ENCODE measurements at places on chromosomes 5 and 9.

DNA sequence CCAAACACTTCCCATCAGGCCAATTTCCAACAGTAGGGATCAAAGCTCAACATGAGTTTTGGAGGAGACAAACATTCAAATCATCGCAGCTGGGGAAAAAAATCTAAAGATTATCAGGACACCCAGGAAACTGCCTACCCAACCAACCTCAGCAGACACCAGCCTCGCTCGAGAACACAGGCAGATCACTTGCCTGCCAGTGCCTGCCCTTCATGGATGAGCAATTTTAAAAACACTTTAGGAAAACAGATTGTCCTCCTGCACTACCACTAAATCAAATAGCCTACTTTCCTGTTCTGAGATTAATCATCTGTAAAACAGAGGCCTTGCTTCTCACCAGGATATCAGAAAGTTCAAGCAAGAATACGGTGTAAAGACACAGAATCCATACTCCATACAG lies 14.7 kb upstream of the TMEM174 start:
- DNase-seq = no peak

- DNase-seq = no peak
Measured at GRCh38 chr5:75242067-75242466, 5.4 kb upstream of the ANKRD31 start.

DNA sequence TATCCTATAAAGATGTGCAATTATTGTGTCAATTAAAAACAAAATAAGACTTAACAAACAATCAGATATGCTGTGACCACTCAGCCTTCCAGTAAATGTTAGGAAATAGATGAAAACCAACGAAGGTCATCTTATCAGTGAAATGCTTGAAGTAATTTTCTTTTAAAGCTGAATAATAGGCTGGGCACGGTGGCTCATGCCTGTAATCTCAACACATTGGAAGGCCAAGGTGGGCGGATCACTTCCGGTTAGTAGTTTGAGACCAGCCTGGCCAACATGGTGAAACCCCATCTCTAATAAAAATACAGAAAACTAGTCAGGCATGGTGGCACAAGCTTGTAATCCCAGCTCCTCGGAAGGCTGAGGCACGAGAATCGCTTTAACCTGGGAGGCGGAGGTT lies 31.2 kb downstream of the NLN start:
- no peak for DNase-seq

DNA sequence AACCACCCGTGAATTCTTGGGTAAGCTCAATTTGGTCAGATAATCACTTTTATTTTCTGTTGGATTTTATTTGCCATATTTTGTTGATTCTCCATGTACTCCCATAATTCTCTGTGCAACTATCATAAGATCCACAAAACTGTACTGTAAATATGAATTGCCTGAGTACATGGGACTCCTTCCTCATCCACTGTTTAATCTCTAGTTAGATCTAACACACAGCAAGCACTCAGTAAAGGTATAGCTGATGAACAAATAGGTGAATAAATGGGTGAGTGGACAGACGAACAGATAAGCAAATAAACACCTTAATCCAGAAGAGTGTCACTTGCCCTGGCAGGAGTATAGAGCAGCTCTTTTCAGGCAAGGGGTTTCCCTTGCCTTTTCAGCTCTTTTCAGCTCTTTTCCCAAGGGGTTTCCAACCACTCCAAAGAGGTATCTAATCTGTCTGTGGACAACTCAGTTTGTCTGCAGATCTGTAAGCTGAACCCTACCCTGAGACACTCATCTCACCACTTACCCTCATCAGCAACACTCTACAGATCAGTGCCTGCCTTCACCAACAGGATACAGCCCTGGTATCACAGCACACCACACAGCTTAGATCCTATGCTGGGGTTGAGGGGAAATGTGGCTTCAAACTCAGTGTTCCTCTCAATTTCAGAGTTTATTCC lies 51.2 kb downstream of the SIL1 start:
- no peak for DNase-seq

- no peak for DNase-seq
Measured at GRCh38 chr9:7174884-7175283, 417.1 kb downstream of the KDM4C start.

GRCh38 chr9:22514871-22515270 lies 68.2 kb downstream of the DMRTA1 start:
- DNase-seq = no peak

- DNase-seq = no peak
Measured at GRCh38 chr9:131312822-131313770, 23.6 kb downstream of the PLPP7 start.

GRCh38 chr9:68705531-68706362 lies 707 bp downstream of the PIP5K1B start:
- peak; percentile 6 for DNase-seq

- DNase-seq = peak; percentile 61
Measured at GRCh38 chr9:92492781-92493401, 10.6 kb upstream of the ASPN start.

- DNase-seq = no peak
Measured at GRCh38 chr5:173457482-173457881, 129.3 kb upstream of the STC2 start.

DNA sequence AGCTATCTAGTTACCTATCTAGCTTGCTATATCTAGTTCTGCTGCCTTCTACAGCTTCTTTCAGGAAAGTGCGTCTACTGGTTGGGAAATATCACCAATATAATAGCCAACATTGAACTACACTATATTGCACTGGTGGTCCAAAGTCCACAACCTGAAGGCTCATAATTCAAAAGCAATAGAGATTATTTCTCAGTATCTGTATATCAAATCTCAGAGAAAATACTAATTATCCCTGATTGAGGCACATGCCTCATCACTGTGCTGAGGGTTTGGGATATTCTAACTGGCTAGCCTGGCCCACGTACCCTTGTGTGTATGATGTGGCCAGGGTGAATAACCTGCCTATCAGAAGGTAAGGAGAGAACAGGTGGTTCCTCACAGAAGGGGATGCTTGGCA lies 53.8 kb downstream of the SH3RF2 start:
- no peak for DNase-seq

- DNase-seq = no peak
Measured at GRCh38 chr5:172455511-172456061, 1.3 kb upstream of the SH3PXD2B start.

GRCh38 chr9:95148208-95148520 lies 169.3 kb downstream of the FANCC start:
- DNase-seq = no peak

DNA sequence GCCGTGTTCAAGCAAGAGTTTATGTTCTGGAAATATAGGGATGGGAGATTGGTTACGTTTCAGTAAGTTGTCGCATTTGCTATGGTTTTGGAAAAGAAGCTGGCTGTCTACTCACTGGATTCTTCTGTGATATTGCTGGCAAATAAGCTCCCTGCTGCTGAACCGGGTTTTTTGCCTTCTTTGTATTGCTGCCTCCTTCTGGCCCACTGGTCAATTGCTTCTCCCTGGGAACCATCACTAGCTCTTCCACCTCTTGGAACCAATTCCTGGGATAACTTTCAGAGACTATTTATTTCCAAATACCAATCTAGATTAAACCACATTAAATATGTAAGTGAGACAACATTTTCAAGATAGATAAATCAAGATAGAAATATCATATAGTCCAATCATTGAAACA lies 43.0 kb downstream of the NUDT12 start:
- no peak for DNase-seq

DNA sequence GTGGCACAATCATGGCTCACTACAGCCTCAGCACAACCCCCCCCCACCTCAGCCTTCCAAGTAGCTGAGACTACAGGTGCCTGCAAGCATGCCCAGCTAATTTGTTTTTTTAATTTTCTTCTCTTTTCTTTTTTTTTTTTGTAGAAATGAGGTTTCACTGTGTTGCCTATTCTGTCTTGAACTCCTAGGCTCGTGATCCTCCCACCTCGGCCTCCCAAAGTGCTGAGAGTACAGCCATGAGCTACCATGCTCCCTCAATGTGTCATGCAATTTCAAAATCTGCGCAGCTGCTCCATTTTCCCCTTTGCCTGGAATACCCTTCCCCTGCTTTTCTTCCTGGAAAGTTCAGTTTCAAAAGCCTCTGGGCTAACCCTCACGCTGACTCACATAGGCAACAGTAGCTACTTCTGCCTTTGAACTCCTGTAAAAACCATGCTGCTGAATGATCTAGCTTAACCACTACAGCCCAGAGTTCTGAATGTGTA lies 71.0 kb upstream of the IL7R start:
- no peak for DNase-seq

- DNase-seq = no peak
Measured at GRCh38 chr5:173319646-173320045, 8.6 kb downstream of the STC2 start.

DNA sequence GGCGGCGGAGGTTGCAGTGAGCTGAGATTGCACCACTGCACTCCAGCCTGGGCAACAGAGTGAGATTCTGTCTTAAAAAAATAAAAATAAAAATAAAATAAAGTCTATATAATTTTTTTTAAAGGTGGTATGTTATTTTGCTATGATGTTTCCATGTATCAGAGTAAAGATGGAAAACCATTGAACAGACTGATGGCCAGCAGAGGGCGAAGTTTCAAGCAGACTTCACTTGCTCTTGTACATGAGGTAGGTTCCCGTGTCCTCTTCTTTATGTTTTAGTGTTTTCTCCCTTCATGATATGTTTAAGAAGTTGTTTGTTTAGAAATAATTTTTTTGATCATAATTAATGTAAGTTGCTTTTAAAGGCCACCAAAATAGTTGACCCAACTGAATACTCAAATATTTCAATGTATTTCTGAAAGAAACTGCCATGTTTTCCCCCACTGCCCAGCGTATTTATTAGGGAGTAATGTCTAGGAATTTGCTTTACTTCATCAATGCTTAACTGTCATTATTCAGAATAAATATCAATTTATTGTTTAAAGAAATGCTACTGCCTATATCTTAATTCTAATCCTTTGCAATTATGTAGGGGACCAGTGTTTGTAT lies 146.4 kb downstream of the HACD4 start:
- peak; percentile 62 for DNase-seq

DNA sequence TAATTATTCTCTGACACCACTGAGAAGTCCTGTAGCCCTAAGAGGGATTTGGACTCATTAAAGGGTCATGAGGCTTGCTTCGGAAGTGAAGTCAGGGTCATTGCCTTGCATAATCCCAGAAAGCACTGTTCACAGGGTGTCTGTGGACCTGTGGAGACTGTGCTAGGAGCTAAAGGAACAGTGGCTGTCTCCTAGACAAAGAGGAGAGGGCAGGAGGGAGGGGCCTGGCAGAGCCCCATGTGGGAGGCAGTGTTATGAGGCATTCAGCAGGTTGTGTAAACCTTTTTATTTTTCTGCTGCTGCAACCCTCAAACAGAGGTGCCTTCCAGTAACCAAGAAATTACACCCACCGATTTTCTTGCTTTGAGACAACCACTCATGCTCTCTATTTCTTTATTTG lies 3.3 kb downstream of the TMEM174 start:
- DNase-seq = peak; percentile 64

- no peak for DNase-seq
Measured at GRCh38 chr9:29861803-29862202, 2288.5 kb upstream of the C9orf72 start.

DNA sequence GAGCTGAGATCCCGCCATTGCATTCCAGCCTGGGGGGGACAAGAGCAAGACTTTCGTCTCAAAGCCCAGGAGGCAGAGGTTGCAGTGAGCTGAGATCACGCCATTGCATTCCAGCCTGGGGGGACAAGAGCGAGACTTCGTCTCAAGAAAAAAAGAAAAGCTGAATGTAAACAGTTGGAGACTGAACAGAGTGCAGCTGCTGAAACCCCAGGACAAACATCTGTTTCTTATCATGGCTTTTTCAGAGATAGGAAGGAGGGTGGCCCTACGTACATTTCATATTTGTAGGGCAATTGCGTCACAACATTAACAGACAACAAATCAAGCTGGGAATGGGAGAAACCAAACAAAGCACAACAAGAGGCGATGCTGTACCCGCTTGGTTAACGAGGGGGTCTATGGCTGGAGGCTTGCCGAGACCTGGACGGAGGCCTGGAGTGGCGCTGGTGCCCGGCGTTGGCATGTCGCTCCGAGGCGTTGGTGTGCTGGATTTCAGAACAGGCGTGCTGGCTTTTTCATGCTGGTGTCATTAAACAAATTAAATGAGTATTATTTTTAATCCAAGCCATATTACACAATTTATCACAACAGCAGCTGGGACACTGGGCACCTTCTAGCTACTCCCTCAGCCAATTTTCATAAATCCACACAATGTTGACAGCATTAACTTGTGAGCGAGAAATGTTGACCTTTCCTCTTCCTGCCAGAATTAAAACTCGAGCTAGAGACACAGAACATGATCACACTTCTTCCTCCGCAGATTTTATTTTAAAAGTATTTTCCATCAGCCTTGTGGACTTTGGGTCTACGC lies 76.1 kb downstream of the TLE1 start:
- no peak for DNase-seq

DNA sequence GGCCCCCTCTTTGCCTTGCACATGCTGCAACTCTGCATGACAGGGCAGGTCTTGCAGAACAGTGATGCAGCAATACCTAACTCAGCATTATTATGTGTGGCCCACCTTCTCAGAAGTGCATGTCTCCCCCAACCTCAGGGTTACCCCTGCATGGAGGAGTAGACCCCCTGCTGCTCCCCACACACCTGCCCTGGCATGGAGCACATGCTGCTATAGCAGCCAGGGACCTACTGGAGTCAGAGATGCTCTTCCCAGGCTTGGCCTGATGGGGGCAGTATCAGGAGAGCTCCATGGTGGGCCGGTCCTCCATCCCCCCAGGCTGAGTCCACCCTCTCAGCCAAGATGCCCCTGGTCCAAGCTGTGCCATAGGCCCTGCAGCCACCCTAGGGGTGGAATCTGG lies 13.2 kb upstream of the BOD1 start:
- DNase-seq = peak; percentile 59

DNA sequence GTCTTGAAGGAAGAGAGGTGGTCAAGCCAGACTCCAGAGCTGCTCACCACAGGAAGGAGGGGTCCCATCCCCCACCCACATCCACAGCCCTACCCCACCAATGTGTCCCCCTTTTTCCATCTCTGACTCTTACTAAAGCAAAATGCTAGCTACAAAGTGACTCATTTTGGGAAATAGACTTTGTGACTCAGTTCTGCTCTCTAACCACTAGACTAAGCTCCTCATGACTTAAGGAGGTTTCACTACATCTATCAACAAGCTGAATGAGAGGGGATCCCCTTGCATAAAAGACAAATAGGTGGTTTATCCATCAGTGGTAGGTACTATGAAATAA lies 35.1 kb upstream of the ADRB2 start:
- no peak for DNase-seq

- DNase-seq = no peak
Measured at GRCh38 chr9:130990306-130990977, 18.5 kb upstream of the LAMC3 start.

GRCh38 chr9:113590991-113591898 lies 127.7 kb downstream of the RGS3 start:
- DNase-seq = peak; percentile 87

DNA sequence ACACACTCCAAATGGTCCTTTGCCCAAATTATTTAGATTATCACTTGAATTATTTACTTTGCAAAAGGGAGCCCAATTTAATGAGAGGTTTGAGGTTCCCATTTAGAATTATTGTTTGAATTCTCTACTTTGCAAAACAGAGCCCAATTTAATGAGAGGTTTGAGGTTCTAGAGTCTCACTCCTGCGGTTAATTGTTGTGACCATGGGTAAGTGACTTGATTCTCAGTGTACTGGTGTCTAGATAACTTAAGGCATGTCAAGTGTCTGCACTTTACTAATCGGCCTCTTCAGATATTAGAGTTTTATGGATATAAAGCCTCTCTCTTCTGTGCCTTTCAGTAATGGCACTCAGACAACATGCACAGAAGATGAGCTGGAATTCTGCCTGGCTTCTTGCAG lies 67.5 kb downstream of the YIPF5 start:
- DNase-seq = no peak

All from WERI-Rb-1 (cell line).